ENCODE measurements at places on chromosomes 13 and 19.
A peak's percentile ranks its signal among the peaks of the same experiment; 100 is the strongest.

DNA sequence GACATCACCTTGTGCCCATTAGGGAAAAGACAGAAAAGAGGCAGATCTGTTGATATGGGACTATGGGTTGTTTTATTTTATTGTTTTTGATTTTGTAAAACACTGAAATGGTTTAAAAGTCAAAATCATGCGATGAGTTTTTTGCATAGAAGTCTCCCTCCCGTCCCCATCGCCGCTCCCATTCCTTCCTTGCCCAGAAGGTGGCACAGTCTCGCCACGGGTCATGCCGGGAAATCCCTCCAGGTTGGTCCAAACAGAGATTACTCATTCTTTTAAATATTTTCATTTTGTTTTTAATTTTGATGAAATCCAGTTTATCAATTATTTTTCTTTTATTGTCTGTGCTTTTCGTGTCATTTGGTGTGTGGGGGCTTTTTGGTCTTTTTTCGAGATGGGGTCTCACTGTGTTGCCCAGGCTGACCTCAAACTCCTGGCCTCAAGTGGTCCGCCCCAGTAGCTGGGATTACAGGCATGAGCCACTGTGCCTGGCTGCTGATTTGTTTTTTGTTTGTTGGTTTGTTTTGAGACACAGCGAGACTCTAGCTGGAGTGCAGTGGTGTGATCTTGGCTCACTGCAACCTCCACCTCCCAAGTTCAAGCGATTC lies 9.2 kb downstream of the PGPEP1 start:
- DNase-seq, result no peak

- DNase-seq, result no peak
These were observed 47.9 kb upstream of the ZNRF4 start for GRCh38 chr19:5407356-5407755.

DNA sequence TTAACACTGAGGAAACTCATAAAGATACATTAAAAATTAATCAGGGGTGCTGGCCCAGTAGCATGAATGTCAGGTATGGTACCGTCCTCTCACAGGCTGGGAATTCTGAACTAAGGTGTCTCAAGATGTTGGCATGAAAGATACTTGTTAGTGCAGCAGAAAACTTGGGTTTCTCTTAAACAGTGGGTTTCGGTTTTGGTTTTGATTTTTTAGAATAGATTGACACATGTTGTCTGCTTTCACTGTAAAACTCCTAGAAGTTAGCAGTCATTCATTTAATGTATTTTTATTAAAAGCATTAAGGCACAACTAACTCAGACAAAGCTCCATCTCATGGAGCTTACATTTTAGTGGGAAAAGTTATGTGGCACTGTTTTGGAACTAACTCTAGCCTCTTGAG lies 3.5 kb upstream of the OBI1 start:
- DNase-seq, result no peak

- DNase-seq, result no peak
These were observed 1.6 kb upstream of the CACNG6 start for GRCh38 chr19:53989600-53990533.

DNA sequence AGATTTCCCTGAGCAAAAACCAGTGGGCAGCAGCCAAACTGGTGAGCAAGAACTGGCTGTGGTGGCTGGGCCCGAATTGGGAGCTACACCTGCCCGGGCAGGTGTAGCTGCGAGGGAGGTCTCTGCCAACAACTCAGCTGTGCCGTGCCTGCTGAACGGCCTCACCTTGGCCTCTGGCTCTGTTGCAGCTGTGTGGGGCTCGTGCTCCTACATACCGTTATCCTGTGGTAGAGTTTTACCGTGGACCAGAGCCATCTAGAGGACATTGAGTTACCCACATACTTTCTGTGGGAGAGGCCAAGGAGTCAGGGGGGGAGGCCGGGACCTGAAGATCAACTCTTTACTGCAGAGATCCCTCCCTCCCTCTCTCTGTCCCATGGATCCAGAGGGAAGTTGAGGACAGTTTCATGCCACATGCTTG lies 113.2 kb downstream of the TM9SF2 start:
- peak; percentile 62 for DNase-seq

DNA sequence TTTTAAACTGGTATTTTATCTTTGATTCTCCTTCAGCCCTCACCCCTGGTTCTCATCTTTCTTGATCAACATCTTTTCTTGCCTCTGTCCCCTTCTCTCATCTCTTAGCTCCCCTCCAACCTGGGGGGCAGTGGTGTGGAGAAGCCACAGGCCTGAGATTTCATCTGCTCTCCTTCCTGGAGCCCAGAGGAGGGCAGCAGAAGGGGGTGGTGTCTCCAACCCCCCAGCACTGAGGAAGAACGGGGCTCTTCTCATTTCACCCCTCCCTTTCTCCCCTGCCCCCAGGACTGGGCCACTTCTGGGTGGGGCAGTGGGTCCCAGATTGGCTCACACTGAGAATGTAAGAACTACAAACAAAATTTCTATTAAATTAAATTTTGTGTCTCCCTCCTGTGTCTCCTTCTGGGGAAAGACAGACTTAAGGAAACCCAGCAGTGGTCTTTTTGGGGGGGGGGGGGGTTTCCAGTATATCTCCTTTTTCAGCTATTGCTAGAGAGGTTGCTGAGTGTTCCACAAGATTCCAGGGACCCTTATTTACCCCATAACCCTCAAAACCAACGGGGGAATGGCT lies 1.5 kb upstream of the RAD23A start:
- DNase-seq, result no peak

DNA sequence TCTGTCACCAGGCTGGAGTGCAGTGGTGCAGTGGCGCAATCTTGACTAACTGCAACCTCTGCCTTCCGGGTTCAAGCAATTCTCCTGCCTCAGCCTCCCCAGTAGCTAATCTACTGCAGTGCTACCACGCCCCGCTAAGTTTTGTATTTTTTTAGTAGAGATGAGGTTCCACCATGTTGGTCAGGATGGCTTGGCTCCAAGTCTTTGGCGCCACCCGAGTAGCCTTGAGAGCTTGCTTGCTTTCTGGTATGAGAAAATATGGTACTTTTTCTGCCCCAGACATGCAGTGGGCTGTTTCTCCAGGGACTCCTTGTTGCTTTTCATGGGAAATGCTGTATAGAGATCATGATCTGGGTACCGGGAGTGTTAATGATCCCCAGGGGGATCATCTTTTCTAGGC lies 34.5 kb upstream of the GTF3A start:
- DNase-seq, result no peak

GRCh38 chr13:42985312-42986175 lies 6.5 kb downstream of the EPSTI1 start:
- DNase-seq, result peak; percentile 32

- no peak for DNase-seq
These were observed 92.0 kb downstream of the CAB39L start for GRCh38 chr13:49351871-49352270.

DNA sequence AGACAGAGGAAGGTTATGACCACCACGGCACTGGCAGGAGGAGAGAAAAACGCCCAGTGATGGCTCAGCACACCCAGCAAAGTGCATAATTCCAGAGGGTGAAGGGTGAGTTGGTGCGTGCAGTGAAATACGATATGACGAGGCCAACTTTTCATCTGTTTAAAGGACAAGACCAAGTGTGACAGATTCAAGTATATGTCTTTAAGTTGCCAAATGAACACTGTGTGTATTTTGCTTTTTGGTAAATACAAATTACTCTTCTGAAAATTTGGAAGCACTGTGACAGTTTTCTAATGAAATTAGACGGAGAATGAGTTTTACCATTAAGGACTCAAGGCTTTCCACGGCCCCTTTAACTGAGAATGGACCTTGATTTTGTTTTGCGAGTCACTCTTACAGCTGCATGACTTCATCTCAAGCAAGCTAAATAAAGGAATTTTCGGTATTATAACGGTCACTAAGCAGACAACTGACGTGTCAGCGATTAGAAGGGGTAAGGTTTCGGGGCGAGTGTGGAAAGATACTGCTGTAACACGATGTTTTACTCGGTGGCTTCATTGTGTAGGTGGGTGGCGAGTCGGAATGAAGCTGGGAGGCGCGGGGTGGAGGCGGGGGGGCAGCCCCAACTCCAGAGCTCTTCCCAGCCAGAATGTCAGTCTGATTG lies 22.8 kb downstream of the COL4A2 start:
- DNase-seq, result no peak

- no peak for DNase-seq
These were observed 93.0 kb downstream of the SLC7A1 start for GRCh38 chr13:29502391-29503008.

- no peak for DNase-seq
These were observed 194.3 kb downstream of the GPC6 start for GRCh38 chr13:93420887-93421286.

GRCh38 chr13:59488436-59488835 lies 675.3 kb downstream of the DIAPH3 start:
- no peak for DNase-seq

DNA sequence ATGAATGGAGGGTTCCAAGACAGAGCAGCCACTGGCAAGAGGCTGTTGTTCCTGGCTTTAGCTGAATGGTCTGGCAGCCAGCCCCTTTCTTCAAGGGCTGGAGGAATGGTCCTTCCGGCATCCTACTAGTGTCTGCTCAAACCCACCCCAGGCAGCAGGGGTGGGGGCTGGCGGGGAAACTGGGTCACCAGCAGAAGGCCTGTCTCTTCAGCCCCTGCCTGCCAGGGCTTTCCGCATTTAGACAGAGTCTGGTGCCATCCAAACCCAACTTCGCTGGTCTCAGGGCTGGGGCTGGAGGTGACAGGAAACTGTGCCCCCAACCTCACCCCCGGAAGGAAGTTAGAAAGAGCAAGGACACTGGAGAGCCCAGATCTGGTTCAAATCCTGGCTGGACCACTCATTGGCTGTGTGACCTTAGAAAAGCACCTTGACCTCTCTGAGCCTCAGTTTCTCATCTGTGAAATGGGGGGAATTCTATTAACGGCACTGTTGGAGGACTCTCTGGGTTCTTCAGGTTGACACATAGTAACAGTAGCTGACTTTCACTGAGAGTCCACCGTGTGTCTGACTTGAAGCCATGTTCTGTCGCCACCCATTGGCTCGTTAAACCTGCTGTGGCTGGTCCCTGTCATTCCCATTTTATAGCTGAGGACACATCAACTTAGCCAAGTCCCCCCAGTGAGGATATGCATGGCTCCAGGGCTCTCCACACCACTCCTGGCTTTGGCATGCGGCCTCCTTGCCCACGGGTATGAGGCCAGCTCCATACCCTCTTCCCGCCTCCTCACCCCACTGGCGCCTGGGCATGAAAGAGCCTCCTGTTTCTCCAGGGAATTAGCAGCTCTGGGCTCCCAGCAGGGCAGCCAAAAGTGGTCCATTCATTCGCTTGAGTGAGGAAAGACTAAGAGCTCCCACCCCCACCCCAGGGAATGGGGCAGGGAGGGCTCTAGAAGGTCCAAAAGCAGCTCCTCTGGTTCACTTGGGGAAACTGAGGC lies 2.5 kb upstream of the NR2C2AP start:
- no peak for DNase-seq

- no peak for DNase-seq
These were observed 19.1 kb upstream of the KCTD4 start for GRCh38 chr13:45219938-45220375.
